ENCODE measurements at places on chromosomes 1 and 21.

DNA sequence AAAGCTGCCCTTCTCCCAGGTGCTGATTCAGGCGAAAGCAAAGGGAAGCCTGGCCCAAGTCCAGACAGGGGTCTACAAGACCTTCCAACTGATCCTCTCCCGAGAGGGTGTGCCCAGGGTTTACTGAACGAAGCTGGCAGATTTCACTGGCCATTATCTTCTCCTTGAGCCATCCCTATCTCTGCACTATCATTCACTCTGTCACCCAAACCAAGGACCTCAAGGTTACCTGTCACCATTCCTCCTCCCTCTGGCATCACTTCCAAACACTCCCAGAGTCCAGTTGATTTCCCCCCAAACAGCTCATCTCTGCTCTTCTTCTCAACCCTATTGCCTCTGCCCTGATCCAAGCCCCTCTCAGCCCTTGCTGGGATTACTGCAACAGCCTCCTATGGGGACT is 4.9 kb downstream of the STK40 start:
- no peak for DNase-seq

DNA sequence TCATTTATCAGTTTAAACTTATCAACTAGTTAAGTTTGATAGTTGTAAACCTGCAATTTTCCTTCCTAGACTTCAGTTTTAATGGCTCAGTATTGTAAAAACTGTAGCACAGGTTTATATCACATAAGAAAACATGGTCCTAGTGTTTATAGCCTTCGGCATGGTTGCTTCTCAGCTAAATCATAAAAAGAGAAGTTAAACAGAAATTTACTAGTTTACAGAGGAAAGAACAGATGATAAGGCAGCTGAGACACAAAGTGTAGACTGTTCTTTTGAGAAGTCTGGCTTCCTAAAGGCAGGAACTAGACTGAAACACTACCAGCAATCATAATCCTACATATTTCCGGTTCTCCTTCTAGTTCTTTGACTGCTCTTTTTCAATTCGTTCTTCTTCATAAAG is 39.8 kb downstream of the WNT2B start:
- DNase-seq, result no peak

GRCh38 chr1:58441699-58442098 is 104.8 kb downstream of the OMA1 start:
- no peak for DNase-seq

- no peak for DNase-seq
Observed at GRCh38 chr21:41602531-41602930, 94.6 kb upstream of the TMPRSS2 start.

GRCh38 chr1:90800012-90800717 is 83.1 kb upstream of the BARHL2 start:
- DNase-seq, result no peak

Measured in GM20000 (cell line).